ENCODE measurements at places on chromosomes 3 and 15.

GRCh38 chr3:632571-633170 is 436.1 kb downstream of the CHL1 start:
- DNase-seq: peak; percentile 41

DNA sequence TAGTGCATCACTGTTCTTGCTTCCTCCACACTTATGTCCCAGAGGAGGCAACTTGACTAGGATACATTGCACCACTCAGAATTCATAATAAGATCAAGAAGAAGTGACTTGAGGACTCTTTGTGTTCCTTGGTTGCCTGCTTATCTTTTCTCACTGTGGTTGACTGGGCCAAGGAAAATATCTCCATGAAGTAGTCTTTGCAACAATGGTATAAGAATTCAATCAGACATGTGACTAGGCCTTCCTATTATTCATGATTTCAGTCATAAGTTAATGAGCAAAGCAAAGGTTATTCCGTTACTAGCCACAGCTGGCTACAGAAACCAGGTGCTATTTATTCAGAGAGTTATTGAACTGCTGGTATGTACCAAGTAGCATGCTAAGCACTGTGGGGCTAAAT is 359.3 kb downstream of the RORA start:
- DNase-seq: no peak

DNA sequence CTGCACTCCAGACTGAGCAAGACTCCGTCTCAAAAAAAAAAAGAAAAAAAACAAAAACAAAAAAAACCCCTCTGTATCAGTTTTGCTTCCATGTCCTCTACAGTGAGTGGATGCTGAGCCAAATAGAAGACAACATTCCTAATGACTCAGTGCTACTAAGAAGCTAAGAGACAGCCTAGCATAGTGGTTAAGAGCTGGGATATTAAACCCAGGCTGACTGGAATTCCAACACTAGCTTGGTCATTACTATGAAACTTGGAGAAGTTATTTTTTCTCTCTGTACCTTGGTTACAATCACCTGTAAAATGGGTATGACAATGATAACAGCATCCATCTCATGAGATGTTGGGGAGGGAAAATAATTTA is 60.9 kb upstream of the PYGO1 start:
- no peak for DNase-seq

GRCh38 chr15:89787944-89788343 is 11.8 kb downstream of the MESP2 start:
- DNase-seq: no peak
